ENCODE measurements at places on chromosomes 7 and 10.

DNA sequence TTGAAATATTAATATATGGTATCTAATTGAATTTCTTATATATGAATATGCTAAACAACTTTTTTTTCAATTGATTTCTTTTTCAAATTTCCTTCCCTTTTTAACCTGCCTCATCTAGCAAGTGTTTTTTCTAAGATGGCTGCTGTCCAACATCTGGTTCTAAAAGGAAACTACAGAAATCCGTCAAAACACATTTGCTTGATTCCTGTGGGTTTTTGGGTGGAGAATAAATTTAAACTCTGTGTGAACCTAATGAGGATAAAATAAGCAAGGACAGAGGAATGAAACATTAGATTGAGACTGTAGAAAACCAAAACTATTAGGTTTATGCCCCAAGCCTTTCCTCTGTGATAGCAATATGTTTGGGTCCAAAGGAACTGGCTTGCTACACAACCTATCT is 75.5 kb upstream of the STARD3NL start:
- DNase-seq = no peak

- DNase-seq = no peak
Observed at GRCh38 chr7:43791-44540, 148.4 kb upstream of the FAM20C start.

GRCh38 chr10:59654007-59654406 is 55.6 kb downstream of the SLC16A9 start:
- no peak for DNase-seq

- DNase-seq = no peak
Observed at GRCh38 chr7:33300131-33300530, 170.8 kb downstream of the BBS9 start.

GRCh38 chr7:137538361-137538762 is 194.8 kb upstream of the PTN start:
- DNase-seq = no peak

DNA sequence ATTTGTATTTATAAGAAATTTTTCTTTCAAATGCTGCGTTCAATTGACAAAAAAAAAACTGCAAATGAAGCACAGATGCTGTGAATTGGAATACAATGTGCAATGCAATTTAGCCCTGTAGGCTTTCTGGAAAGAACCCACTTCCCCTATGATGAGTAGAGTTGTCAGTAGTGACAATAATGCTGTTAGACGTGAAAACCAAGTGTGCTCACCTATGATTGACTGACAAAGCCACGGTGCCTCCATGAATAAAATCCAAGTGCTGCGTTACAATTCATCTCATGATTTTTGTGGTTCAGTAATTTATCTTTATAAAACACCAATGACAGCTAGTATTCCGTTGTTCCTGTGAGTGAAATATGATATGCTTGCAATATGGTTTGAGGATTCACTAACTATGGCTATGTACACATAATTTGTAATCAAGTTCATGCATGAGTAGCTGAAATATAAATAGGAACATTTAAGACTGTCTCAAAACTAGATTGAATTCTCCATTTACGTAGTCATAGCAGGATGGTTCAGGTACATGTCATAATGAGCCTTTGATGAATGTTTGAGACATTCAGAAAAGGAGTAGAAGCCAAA is 1160.3 kb downstream of the CNTNAP2 start:
- DNase-seq = peak; percentile 39

GRCh38 chr10:110788620-110789385 is 82.9 kb upstream of the PDCD4 start:
- DNase-seq = no peak
